H1 (cell line): ENCODE measurements at places on chromosomes 1 and 21. TPM values are rescaled to one million over a fixed set of nuclear protein-coding genes. Genes with fewer than 3 reads are reported as not detected.

SPRR2E gene
- not detected in 2 replicates for polyA plus RNA-seq

PAQR6 gene
- 11.3 and 20.2 TPM in 2 replicates for polyA plus RNA-seq

ARHGEF16 gene
- polyA plus RNA-seq: 18.3 and 25.0 TPM in 2 replicates

ZMYND12 gene
- polyA plus RNA-seq: 0.38 and 0.62 TPM in 2 replicates

PTAFR gene
- 3.4 and 4.9 TPM in 2 replicates for polyA plus RNA-seq

NBPF6 gene
- polyA plus RNA-seq: not detected in 2 replicates

UMODL1 gene
- 0.02 TPM in 1 of 2 replicates, not detected in the other for polyA plus RNA-seq

FCRL5 gene
- 2.1 and 2.6 TPM in 2 replicates for polyA plus RNA-seq

ATP1A4 gene
- polyA plus RNA-seq: 0.48 and 0.80 TPM in 2 replicates
